Kidney epithelial cell (primary cell): ENCODE measurements at places on chromosomes 16 and 17.

- DNase-seq, result no peak
Observed at GRCh38 chr16:69055008-69055407, 50.4 kb upstream of the HAS3 start.

DNA sequence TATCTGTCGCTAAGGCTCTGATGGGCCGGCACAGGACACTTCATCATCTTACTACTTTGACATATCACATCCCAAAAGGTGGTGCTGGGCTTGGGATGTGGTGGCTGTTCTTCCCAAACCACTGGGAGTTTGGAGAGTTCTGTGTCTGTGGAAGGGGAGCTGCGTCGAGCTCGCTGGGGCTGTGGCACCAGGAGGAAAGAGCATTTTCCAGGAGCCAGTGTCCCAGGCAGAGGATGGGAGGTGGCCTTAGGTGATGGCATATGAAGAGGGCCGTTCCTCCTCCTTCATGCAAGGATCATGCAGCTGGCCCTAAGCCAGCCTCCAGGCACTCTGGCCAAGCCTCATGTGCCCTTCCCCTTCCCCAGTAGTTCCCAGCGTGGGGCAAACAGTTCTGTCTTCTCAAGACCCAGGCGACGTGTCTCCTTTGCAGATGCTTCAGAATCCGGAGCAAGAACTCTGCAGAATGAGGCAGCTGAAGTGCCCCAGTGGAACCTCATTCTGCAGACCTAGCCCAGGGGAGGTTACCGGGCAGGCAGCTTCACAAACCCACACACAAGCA lies 89.4 kb upstream of the TNRC6C start:
- no peak for DNase-seq

- no peak for DNase-seq
Observed at GRCh38 chr17:66841328-66841727, 6.4 kb downstream of the CACNG5 start.

- DNase-seq, result no peak
Observed at GRCh38 chr16:11064851-11065250, 120.5 kb downstream of the CLEC16A start.

GRCh38 chr17:73650140-73650539 lies 5.9 kb upstream of the SDK2 start:
- DNase-seq, result no peak

DNA sequence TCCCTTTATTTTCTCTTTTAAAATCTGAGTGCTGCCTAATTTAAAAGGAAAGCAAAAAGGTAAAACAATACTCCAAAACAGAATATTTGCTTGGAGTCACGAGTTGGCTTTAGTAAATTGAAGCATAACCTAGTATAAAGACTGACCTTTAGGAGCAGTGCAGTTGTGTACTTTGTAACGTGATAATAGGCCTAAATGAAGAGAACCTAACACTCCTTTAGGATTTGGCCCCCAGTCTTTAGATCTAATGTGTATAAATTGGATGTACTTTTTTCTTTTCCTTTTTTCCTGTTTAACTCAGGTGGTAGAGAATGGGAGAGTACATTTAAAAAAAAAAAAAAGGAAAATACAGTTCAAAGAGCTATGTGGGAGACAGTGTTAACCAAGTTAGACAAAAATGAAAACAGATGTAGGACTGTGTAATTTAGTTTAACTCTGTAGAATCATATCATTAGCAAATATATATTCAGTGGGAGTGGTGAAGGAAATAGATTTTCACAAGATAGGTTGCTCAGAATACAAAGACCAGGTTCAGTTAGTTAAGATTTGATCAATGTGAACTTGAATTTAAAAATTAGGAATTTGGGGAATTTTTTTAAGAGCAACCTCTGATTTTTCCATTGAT lies 16.8 kb downstream of the CPD start:
- DNase-seq, result no peak

- DNase-seq, result no peak
Observed at GRCh38 chr16:57127037-57127763, 34.8 kb downstream of the CPNE2 start.

DNA sequence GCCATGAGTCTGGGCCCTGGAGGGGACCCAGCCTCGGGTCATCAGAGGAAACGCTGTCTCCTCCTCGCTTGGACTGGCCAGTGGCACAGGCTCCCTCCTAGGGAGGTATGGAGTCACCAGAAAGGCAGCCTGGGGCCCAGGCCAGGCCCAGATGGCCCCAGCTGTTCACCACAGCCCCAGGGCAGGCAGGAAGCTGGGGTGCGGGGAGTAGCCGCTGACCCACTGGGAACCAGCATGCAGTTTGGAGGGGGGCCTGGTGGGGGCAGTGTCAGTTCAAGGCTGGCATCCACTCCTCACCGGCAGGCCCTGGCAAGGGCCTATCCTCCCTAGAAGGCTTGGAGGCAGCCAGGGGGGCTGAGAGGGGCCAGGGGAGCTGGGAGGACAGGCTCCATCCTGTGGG lies 48.8 kb downstream of the SDK2 start:
- no peak for DNase-seq

- DNase-seq, result no peak
Observed at GRCh38 chr16:19588661-19589060, 33.2 kb downstream of the VPS35L start.

DNA sequence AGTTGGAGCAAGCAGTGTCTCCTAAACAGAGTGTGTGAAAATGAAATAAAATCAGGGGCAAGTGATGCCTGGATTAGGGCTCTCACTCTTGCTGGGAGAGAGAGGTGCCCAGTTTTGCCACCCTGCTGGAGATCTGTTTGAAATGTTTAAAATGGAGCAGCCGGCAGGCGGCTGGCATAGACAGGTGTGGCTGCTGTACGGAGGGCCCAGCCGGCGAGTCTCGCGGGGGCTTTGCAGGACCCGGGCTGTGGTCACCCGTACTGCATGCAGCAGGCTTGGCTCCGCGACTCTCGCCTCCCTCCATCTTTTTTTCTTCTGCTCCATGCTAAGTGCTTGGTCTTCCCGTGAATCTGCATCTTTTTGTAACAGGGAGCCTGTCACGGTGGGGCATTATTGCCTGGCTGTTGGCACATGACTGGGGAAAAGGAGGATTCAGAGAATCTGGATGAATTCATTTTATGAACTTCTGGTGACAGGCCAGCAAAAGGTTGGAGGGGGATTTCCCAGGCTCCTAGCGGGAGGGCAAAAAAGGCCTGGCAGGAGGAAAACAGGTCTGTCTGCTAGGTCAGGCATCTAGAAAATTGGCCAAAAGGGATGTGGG lies 1.8 kb downstream of the ZNRF1 start:
- no peak for DNase-seq

DNA sequence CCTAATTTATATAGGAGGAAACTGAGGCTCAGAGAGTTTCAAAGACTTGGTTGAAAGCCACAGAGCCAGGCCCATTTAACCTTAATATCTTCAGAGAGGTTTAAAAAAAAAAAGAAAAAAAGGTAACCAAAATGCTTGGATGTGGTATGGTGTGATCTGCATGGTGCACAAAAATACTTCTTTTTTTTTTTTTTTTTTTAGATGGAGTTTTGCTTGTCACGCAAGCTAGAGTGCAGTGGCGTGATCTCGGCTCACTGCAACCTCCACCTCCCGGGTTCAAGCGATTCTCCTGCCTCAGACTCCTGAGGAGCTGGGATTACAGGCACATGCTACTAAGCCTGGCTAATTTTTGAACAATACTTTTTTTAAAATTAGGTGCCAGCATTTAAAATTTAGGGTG lies 101.8 kb downstream of the XYLT1 start:
- no peak for DNase-seq

DNA sequence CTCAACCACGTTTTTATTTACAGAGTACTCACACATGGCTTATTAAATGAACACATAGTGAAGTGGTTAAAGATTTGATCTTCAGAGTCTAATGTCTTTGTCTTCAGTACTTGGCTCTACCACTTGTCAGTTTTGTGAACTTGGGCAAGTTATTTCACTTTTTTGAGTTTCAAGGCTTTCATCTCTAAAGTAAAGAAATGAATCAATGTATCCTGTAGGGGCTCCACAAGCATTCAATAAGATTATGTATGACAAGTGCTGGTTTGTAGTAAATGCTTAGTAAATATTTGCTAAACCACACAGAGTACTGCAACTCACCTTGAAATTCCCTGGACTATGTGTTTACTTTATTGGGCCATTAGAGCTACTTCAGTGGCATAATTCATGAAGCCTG lies 446.0 kb upstream of the GOT2 start:
- DNase-seq, result no peak

GRCh38 chr17:56710986-56711385 lies 117.5 kb downstream of the NOG start:
- peak; percentile 56 for DNase-seq

- DNase-seq, result no peak
Observed at GRCh38 chr17:76529224-76530094, 8.1 kb downstream of the CYGB start.

DNA sequence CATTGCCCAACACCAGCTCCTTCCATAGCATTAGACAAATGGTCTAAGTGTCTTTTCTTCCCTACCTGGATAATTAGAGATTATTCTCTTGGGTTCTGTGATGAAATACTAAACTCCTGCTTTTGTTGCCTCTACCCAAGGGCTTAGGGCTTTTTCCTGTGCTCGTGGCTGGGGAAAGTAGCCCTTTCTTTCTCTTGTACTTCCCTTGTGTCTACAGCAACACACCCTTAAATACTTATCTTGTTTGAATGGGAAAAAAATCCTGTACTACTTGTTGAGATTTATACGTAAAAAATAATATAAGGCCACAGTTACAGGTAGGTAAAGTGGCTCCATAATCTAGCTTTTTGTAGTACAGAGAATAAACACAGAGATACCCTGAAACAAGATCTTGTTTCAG lies 7.0 kb upstream of the NACA2 start:
- DNase-seq, result no peak

DNA sequence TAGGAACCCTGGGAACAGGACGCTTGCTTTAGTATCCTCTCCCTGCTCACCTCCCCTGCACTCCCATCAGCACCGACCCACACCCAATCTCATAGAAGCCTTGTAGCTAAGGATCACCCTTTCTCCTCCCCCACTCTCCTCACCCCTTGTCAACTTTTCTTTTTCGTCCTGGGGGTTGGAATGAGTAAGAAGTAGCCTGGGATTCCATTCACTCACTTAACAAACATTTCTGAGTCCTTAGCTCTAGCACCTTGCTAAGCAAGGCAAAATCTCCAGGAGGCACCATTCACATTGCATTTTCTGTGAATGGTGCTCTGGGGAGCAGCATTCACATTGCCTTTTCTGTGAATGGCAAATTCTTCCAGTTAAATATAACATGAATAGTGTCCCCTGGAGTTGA lies 1.1 kb upstream of the PGAP3 start:
- DNase-seq, result no peak

GRCh38 chr17:64281962-64282752 lies 19.1 kb upstream of the TEX2 start:
- DNase-seq, result no peak

GRCh38 chr16:55820615-55821014 lies 12.3 kb downstream of the CES1 start:
- no peak for DNase-seq

DNA sequence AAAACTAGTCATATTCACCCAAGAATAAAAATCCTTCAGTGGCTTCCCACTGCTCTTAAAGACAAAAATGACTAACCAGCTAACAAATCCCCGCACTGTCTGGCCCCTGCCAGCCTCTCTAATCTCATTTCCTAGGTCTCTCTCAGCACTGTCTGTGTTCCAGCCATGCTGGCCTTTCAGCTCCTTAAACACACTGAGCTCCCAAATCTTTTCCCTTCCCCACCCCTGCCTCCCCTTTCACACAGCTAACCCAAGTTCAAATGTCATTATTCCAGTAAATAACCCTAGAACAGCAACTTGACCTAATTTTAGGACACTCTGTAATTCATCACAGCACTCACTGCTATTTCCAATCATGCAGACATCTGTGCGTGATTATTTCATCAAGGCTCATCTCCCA lies 7.8 kb downstream of the SHCBP1 start:
- no peak for DNase-seq

DNA sequence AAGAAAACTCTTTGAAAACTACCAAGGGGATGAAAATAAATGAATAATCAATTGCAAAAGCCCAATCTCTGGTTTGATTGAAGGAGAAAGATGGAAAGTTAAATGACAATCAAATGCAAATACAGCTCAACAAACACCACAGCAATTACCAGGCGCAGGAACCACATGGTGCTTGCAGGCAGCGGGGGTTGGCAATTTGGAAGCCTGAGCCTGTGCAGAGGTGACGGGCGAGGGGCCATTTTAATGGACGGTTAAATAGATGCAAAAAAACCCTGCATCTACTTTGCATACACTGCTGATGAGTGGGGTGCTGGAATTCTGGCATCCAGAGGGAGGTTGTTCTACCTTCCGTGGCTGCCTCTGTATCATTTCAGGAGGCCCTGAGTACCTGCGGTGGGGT lies 4.8 kb upstream of the SEZ6 start:
- no peak for DNase-seq

DNA sequence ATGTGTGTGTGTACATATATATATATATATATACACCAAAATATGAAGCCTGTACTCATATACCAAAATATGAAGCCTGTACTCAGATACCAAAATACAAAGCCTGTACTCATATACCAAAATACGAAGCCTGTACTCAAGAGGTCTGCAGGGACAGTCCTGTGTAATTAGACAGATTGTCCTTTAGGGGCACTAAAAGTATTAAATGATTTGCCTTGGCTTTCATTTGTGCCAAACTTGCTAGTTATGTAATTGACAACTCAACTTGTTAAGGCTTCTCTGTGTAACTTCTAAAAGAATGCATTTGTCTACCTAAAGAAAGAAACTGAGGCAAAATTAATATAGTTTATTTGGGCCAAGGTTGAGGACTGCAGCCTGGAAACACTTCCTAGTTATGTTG lies 30.8 kb upstream of the DHX40 start:
- no peak for DNase-seq

DNA sequence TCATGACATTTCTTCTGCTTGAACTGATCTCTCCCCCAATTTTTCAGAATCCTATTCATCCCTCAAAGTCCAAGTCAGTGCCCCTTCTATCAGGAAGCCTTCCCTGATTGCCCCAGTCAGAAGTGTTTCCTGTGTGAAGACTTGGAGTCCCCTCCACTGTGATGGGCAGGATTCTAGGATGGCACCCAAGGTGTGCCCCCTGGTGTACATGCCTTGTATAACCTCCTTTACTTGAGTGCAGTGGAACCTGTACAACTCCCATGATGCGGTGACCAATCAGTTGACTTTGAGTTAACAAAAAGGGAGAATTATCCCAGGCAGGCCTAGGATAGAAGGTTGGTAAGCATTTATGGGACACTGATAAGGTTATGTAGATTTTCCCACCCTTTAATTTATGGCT lies 23.4 kb downstream of the MYH13 start:
- no peak for DNase-seq
